HuH-7.5 (cell line): ENCODE measurements at places on chromosomes 16 and 17.

DNA sequence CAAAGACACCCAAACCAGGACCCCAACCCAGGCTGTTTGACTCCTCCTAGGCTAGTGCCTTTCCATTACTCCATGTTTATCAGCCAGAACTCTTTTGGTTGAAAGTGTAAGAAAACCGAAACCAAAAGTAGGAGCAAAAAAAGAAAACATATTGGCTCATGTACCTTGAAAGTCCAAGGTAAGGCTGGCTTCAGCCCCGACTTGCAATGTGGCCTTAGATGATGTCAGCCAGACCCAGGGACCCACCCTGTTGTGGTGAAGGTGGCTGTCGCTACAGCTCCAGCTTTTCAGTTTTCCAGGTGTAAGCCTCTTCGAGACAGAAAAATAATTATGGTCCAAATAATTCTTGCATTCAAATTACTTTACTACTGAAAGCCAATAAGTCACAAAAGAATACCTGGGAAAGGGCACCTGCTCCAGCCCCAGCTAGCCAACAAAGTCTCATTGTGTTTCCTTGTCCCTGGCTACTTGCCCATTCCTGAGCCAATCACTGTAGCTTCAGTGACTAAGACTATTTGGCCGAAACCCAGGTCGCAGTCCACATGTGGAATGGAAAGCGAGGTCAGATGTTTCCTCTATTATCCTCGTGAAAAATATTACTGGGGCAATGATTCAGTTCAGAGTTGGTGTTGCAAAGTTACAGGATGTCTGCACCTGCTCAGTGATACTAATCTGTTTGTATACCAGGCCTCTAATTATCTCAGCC, 20.7 kb downstream of the DNAH9 start:
- DNase-seq = no peak

GRCh38 chr17:83099086-83099555, 19.7 kb downstream of the METRNL start:
- DNase-seq = no peak

- no peak for DNase-seq
These were observed 441 bp downstream of the VASN start for GRCh38 chr16:4372001-4372577.

GRCh38 chr16:78184238-78185183, 85.1 kb downstream of the WWOX start:
- peak; percentile 22 for DNase-seq

GRCh38 chr17:57880086-57880456, 30.2 kb upstream of the MRPS23 start:
- DNase-seq = no peak

DNA sequence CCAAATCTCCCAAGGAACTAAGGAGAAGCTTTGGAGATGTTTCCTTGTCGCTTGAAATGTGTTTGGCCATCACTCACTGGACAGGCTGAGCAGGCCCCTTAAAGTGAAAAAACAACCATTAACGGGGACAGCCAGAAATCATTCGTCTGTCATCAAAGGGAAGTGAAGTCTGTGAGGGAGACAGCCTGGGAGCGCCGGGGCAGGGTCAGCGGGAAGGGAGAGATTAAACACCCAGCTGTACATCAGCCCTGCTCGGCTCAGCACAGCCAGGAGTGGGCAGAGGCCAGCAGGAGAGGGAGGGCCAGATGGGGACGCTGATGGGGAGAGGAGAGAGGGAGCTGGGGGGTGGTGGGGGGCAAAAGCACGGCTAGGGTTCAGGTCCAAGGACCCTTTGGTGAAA, 105.1 kb downstream of the SDK2 start:
- DNase-seq = no peak

DNA sequence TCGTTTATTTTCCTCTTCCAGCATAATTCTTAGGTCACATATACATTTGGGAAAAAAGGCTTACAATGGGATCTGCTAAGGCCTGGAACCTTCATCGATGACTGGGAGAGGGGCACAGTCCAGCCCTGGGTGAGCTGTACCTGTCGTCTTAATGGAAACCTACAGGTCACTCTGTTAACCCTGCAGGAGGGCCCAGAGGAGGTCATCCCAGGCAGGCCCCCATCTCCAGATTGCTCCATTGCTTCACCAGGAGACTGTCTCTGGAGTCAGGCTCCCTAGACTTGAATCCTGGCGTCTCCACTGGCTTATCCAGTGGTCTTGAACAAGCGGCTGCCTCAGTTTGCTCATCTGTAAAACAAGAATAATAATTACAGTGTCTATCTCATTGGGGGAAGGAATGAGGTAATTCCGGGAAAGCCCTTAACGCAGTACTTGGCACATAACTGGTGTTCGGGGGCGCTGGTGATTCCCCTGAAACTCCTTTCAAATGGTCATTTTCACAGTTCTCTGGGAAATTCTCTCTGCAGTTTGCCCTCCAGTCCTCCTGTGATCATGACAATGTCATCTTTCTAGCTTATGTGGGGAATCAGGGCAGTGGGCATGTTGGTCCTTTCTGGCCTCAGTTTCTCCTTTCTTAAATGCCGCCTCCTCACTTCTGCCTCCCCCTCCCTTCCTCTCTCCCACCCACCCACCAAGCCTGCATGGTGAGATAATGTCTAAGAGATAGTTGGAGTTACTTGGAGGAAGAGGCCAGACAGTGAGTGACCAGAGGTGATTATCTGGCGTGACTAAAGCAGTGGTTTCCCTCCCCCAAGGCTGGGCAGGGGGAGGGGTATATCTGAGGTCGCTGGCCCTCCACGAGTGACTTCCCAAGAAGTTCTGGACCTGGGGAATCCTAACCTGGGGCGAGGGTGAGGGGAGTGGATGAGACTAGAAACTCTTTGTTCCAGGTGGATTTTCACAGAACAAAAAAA, 31.3 kb upstream of the TAC4 start:
- DNase-seq = no peak

- DNase-seq = no peak
These were observed 407.2 kb upstream of the CCL2 start for GRCh38 chr17:33847900-33848299.

DNA sequence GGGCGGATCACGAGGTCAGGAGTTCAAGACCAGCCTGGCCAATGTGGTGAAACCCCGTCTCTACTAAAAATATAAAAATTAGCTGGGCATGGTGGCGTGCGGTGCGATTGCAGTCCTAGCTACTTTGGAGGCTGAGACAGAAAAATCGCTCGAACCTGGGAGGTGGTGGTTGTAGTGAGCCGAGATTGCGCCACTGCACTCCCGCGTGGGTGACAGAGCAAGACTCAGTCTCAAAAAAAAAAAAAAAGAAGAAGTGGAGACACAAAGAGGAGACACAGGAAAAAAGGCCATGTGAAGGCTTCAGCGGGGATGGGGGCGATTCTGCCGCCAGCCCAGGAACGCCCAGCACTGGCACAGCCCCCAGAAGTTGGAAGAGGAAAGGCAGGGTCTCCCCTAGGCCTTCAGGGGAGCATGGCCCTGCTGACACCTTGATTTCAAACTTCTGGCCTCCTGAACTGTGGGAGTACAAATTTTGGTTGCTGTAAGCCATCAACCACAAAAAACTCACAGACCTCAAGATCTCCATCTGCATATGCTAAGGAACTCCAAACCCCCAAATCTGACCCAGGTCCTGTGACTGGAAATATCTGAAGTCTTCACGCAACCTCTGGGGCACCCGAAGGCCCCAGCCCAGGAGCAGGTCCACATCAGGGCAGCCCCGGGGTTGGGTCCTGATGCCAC, 7.0 kb downstream of the SGSH start:
- DNase-seq = no peak

DNA sequence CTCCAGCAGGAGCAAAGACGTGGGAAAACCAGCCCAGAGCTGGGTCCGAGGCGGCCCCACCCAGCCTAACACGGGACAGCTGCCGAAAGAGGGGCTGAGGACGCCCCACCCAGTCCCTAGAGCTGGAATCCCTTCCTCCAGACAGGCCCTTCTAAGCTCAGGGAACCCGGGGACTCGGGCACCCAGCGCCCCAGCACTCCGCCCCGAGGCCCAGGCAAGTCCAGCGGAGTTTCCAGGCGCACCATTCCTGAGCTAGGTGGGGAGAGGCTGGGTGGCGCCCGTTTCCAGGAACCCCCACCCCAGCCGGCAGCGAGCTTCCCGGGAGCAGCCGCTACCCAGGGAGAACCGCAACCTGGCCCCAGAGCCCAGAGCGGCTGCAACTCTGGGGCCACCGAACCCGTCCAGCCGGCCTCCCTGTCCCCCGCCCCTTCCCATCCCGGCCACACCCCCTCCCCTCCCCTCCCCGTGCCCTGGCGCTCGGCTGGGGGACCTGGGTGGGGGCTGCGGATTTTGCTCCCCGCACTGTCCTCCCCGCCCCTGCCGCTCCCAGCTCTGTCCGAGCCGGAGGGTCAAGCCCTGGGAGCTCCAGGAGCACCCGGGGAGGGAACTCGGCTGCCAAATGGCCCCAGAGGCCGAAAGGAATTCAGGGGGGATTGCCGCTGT, 536 bp downstream of the TMC6 start:
- DNase-seq = peak; percentile 68

GRCh38 chr16:89748921-89749320, 27.6 kb downstream of the ZNF276 start:
- no peak for DNase-seq

GRCh38 chr17:63740464-63741142, 996 bp downstream of the STRADA start:
- DNase-seq = no peak

- DNase-seq = no peak
These were observed 4.6 kb upstream of the GAN start for GRCh38 chr16:81310045-81310644.

- no peak for DNase-seq
These were observed 21.5 kb upstream of the SPN start for GRCh38 chr16:29641561-29641960.

- no peak for DNase-seq
These were observed 19.5 kb downstream of the TRAF4 start for GRCh38 chr17:28763137-28763799.

DNA sequence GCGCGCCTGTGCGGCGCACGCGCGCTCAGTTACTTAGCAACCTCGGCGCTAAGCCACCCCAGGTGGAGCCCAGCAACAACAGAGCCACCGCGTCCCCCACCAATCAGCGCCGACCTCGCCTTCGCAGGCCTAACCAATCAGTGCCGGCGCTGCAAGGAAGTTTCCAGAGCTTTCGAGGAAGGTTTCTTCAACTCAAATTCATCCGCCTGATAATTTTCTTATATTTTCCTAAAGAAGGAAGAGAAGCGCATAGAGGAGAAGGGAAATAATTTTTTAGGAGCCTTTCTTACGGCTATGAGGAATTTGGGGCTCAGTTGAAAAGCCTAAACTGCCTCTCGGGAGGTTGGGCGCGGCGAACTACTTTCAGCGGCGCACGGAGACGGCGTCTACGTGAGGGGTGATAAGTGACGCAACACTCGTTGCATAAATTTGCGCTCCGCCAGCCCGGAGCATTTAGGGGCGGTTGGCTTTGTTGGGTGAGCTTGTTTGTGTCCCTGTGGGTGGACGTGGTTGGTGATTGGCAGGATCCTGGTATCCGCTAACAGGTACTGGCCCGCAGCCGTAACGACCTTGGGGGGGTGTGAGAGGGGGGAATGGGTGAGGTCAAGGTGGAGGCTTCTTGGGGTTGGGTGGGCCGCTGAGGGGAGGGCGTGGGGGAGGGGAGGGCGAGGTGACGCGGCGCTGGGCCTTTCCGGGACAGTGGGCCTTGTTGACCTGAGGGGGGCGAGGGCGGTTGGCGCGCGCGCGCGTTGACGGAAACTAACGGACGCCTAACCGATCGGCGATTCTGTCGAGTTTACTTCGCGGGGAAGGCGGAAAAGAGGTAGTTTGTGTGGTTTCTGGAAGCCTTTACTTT, at the start of gene UBB:
Gene UBB (plus strand): TSS at position 452 of the 856 bp plus-strand sequence. CDS start 817 bp downstream, outside the sequence.
- DNase-seq = peak; percentile 84

DNA sequence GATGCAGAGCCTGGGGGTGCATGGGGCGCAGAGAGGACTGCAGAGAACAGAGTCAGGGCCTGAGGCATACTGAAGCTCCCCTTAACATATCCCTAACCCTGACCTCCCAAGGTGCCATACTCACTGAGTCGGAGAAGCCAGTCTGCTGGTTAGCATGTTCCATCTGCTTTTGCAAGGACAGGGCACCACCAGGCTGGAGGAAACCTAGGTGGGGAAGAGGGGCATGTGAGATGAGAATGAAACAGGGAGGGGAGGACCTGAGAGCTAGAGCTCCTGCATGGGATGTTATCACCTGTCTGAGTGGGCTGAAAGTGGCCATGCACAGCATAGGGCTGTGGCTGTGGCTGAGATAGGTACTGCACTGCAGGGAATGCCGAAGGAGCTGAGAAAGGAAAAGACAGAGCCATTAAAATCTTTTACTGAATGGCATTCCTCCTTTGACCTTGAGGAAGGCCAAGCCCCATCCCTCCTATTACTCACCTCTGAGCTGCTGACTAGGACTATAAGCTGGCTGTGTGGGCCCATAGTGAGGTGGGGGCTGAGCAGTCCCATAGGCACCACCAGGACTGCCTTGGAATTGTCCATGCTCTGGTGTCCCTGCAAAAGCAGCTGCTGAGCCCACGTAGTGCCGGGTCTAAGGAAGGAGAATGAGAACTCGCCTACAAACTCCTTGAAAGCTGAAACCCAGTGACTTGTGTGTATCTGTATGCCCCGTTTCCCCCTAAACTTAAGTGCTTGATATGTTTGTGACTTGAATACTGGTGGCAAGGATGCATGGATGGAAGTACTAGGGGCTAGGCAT, 1.9 kb downstream of the GPS2 start:
- no peak for DNase-seq

DNA sequence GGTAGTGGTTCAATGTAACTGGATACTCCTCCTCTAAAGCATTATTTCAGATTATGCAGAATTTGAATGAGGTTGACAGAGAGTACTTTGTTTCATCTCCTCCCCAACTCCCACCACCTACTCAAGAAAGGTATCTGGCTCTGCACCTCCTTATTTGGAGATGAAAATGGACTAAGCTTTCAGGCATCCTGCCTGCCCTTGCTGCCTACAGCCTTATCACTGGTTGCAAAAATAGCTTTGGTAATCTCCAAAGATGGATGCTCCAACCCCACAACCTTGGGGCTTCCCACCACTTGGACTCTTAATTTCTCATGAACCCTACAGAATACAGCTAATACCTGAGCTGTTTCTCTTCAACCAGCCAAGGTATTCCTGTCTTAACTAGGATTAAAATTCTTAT, 45.3 kb upstream of the CORO6 start:
- no peak for DNase-seq

DNA sequence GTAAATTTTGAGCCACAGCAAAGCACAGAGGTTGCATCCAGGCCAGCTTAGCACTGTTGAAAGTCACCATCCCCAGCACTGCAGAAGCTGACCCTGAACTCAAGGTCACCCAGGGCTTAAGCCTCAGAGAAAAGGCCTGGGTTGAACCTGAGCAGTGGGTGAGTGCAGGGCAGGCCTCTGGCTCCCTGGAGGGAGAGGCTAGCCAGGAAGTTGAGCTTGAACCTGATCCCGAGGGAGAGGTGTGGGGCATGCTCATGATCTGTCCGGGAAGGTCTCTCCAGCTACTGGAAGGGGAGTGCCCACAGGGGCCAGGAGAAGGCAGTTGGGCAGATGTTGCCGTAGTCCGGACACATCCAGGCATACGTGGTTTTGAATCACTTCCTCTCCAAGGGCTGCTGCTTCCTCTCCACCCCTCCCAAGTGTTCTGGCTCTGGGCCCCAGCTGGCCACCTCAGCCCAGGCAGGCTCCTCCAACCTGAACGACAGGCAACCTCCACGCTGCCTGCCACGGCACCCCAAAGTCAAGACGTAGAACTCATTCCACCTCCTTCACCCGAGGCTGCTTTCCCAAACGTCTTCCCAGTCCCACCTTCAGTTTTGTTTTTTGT, 18.4 kb downstream of the CARHSP1 start:
- no peak for DNase-seq
